ENCODE measurements at places on chromosomes 7 and 10.

DNA sequence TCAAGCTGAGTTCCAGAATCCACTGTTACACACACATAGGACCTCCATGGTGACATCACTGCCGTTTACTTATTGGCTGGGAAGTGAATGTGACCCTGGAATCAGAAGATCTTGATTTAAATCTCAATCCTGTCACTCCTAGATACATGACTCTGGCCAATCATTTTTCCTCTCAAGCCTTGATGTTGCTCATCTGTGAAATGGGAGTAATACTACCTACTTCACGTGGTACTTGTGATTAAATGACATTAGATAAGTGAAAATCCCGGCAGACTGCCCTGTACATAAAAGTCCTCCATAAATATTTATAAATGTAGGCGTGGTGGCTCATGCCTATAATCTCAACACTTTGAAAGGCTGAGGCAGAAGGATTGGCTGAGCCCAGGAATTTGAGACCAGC, 88.0 kb upstream of the SVIL start:
- DNase-seq, result no peak

DNA sequence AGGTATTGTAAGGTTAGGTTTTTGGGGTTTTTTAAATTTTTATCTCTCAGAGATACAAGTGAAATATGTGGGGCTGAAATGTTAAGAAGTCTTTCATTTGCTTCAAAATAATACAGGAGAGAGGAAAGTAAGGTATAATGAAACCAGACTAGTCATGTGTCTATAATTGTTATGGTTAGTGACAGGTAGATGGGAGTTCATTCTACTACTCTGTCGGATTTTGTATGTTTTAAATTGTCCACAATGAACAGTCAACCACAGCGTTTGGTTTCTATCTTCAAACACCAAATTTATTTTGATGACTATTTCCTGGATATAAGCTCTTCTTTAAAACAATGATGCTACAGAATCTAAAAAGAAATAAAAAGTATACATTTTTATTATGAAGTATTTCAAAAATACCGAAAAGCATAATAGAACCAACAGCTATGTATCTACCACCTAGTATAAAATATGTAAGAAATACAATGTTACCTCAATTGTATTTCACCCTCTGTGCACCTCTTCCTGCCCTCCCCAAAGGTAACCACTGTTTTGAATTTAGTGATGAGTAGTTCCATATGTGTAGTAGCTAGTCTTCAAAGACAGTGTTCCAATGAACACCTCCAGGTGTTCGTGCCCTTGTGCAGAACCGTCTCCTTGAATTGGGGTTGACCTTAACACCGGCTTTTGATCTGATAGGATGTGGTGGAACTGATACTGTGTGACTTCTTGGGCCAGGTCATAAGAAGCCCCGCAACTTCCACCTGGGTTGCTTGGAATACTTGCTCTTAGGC, 74.8 kb upstream of the CDK1 start:
- DNase-seq, result no peak

DNA sequence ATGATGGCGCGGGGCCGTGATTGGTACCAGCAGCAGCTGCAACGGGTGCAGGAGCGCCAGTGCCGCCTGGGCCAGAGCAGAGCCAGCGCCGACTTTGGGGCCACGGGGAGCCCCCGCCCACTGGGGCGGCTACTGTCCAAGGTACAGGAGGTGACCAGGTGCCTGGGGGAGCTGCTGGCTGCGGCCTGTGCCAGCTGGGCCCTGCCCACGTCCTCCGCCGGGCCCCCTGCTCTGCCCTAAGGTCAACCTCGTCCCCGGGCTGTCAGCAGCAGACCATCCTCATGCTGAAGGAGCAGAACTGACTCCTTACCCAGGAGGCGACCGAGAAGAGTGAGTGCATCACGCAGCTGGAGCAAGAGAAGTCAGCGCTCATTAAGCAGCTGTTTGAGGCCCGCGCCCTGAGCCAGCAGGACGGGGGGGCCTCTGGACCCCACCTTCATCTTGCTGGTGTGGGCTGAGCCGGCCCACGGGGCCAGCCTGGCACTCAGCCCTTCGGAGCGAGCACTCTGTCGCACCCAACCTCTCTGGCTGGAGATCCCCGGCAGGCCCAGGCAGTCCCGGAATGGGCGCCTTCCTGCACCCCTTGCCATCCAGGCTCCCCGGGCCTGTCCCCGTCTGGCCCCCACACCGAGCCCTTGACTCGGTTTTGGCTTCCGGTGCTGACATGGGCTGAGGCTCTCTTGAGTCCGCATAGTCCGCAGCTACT, 24.6 kb upstream of the ZNF716 start:
- DNase-seq, result no peak

- DNase-seq, result no peak
Observed at GRCh38 chr7:29518616-29519015, 45.0 kb upstream of the PRR15 start.

GRCh38 chr10:7906128-7906527, 87.8 kb downstream of the TAF3 start:
- DNase-seq, result no peak

DNA sequence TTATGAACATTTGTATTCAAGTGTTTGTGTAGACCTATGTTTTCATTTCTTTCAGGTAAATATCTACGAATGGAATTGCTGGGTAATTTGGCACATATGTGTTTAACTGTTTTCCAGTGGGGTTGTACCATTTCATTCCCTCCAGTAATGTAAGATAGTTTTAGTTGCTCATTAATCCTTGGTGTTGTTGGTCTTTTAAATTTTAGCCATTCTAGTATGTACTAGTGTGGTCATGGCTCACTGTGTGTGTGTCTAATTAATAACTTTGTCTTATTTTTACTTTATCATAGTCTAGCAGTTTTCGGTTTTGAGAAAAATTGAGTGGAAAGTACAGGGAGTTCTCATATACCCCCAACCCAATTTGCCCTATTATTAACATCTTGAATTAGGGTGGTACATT, 278.8 kb downstream of the CAMK1D start:
- DNase-seq, result no peak

GRCh38 chr7:131031099-131031868, 296.4 kb upstream of the MKLN1 start:
- DNase-seq, result no peak

GRCh38 chr10:90326498-90327267, 531.2 kb downstream of the HTR7 start:
- DNase-seq, result no peak

GRCh38 chr7:148291799-148292198, 298.8 kb upstream of the C7orf33 start:
- DNase-seq, result no peak

DNA sequence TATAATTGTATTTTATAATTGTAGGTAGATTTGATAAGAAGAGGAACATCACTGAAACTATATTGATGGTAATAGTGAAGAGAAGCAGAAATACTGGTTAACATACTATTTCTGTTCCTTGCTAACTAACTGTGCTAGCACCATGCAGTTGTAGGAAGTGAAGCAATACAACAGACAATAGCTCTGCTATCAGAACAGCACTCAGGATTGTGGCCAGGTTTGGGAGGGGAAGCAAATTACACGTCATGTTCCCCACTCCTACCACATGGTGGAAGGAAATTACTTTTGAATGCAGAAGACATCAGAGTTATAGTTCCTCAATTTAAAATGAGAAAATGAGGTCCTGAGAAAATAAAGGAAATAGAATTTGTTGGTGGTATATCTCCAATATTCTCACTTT, 151.1 kb downstream of the DGKB start:
- DNase-seq, result no peak

DNA sequence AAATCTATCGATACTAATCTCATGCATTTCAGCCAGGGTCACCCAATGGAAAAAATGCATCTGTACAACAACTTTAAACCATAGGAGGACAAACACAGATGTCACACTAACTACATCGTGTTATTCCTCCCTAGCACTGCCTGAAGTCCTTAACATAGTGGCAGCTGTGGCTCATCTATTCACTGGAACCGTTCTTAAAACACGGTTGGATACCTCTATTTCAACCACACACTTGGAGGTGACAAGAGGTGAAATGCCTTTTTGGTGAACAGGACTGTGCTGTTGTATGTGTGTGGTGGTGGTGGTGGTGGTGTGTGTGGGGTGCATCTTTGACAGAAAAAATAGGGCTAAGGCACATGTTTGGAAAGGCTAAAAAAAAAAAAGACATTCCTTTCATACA, 93.1 kb downstream of the NRP1 start:
- peak; percentile 26 for DNase-seq

- peak; percentile 92 for DNase-seq
Observed at GRCh38 chr10:21336476-21337170, 188.9 kb downstream of the SKIDA1 start.

GRCh38 chr10:86331861-86332260, 34.7 kb downstream of the GRID1 start:
- no peak for DNase-seq

DNA sequence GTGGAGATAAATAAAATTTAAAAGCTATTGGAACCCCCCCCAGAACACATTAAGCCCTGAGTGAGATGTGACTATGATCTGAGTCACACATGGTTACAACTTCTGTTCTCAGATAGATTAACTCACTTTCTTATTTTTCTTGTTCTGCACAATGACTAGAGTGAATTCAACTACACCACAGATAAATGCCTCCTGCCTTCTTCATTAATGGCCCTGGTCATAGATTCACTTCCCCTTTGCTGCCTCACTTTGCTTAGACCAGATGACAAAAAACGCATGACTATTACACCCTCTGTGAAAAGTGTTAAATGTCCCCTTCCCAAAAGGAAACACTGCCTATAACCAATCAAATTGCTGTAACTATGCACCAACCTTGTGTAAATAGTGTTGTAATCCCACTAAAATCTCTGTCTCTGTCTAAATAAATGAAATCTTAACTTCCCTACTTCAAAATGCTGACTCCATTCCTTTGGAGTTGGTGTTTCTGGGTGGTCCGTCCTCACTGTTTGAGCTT, 49.4 kb downstream of the AKR1D1 start:
- peak; percentile 32 for DNase-seq

GRCh38 chr7:129643550-129644170, 32.1 kb downstream of the NRF1 start:
- no peak for DNase-seq

- DNase-seq, result peak; percentile 50
Observed at GRCh38 chr10:50937230-50937907, 51.9 kb upstream of the A1CF start.
